Skeletal muscle tissue (tissue), 5 donors: ENCODE measurements at places on chromosomes 12 and 14. TPM values are rescaled to one million over a fixed set of nuclear protein-coding genes. Genes with fewer than 3 reads are reported as not detected.

RNASE9 gene
- total RNA-seq = not detected

A2M gene
- total RNA-seq = 244 TPM

PTGES3 gene
- 85.1 TPM for total RNA-seq

ISCA2 gene
- 19.8 TPM for total RNA-seq
